Astrocyte of the cerebellum (primary cell): ENCODE measurements at places on chromosomes 1 and 21.
A peak's percentile ranks its signal among the peaks of the same experiment; 100 is the strongest.

DNA sequence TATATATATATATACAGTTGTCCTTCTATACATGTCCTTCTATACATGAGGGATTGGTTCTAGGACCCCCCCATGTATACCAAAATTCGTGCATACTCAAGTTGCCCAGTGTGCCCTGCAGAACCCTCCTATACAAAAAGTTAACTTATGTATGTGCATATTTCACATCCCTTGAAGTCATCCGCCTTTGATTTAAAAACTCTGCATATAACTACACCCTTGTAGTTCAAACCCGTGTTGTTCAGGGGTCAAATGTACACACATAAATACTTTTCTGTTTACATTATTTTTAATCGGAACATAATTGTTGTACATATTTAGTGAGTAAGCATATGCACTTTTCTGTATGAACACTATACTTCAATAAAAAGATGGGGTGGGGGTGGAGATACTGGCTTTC lies 7.7 kb upstream of the ABL2 start:
- DNase-seq: no peak

DNA sequence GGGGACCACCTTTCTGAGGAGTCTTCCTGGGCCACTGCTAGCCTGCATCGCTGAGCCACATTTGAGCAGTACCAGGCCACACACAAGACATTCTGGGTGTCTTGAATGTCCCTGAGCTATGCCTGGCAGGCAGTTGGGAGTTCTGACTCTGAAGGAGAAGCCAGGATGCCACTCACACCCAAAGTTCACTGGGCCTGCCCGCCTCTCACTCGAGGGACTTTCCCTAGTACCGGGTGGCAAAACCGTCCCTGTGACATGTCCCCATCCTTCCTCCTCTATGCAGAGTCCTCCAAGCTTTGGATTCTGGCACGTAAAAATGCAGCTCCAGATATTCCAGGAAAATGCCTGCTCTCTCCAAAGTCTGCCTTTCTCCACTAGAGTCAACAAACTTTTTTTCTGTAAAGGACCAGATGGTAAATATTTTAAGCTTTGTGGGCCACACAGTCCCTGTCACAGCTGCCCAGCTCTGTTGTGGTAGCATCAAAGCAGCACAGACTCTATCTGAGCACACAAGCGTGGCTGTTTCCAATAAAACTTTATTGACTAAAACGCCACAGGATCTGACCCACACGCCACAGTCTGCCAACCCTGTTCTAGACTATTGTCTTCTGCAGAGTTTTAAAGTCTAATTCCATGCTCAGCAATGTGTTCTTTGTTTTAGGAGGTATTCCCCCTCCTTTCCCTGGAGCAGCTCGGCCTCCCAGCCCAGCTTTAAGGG lies 19.2 kb upstream of the GUCA2B start:
- DNase-seq: no peak

DNA sequence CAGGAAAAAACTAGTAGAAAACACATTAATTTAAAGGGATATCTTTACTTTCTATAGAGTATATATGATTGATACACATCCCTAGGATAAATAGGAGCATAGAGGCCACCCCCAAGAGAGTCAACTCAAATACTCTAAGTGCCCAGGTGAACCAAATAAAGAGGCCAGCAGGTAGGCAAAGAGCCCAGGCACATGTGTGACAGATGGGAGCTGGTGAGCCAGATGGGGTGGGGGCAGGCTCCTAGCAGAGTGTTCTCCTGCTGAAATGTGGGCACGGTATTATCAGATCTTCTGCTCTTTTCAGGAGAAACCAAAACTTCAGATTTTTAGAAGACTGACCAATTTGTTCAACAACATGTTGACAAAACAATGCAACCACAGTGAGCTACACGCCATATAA lies 333.4 kb upstream of the PKN2 start:
- no peak for DNase-seq

GRCh38 chr1:27318136-27318535 lies 3.8 kb upstream of the TMEM222 start:
- no peak for DNase-seq

DNA sequence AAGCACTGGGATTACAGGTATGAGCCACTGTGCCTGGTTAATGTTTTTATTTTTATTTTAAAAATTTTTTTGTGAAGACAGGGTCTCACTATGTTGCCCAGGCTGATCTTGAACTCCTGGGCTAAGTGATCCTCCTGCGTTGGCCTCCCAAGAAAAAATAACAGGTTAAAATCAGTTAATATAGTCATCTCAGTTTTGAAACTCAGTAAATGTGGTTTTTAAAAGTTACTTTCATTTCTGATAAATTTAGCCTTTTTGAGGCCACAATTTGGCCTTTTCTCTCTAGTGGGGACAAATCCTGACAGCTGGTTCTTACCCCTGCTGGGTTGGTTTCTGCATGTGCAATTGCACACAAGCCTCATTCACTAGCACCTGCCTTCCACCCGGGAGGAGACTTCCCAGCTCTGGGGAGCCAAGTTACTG lies 13.3 kb downstream of the PMF1 start:
- DNase-seq: no peak

DNA sequence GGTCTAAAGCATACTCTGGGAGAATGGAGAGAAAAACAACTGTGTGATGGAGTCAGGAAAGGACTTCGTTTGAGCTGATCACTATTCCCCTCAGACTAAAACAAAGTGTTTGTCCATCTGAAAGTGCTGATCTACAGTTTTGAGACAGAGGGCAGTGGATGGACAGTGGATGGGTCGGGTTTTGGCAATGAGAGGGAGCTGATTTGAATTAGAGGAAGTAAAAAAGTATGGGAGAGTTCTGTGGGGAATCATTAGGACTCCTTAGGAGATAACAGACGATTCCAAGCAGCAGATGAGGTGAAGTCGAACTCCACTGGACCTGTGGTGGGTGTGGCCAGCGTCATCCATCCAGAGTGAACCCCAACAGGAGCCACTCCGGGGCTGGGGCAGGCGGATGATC lies 62.3 kb downstream of the PTGS2 start:
- no peak for DNase-seq

DNA sequence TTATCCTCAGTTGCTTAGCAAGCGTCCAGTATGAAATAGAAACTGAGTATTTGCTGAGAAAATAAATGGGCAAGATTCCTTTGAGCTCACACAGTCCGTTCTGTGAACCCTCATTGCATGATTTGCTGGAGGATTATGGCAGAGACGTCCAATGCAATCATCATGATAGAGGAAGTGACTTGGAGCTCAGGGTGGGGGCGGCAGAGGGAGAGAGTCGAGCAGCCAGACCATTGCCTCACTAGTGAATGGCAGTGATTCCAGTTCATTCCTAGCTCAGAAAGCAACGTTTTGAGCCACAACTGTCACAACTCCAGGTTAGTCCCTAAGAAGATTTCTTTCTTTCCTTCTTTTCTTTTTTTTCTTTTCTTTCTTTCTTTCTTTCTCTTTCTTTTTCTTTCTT lies 27.5 kb upstream of the COL9A2 start:
- no peak for DNase-seq

- DNase-seq: no peak
Measured at GRCh38 chr1:98702976-98703375, 41.5 kb downstream of the SNX7 start.

GRCh38 chr1:39491146-39491921 lies at the start of gene BMP8A:
BMP8A (plus strand) TSS chr1:39491636; CDS start chr1:39491992, 356 bp downstream.
- DNase-seq: no peak

DNA sequence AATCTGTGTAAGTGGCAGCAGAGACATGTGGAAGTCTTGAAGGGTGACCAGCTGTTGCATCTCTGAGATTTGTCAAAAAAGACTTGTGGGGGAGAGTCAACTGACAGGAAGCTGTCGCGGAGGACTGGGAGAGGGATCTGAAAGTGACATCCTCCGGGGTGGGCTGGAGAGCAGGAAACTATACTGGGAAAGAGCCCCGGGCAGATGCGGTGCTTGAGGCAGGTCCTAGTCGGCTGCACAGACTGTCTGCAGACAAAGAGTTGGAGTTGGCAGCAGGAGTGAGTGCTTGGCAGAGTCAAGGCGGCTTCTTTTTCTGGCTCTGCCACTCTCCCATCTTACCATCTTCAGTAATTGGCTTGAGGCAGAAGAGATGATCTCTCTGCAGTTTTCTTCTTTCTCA lies 294.0 kb upstream of the C1orf87 start:
- DNase-seq: no peak

DNA sequence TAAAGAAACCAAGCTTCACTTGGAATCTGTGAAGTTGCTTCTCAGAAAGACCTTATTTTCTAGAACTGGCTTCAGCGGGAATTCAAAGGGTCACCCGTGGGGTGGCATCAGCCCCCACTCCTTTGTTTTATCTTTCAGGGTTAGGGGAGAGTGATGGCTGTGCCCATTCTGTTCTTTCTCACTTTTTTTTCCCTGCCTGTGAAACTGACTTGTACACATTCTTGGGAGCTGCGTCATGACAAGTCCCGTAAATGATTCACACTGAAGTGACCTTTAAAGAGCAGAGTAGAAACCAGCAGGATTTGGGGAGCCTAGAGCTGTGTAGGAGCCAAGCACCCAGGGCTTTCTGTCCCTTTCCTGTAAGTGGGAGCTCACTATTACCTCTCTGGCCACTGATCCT lies 43.8 kb downstream of the SLC44A3 start:
- peak; percentile 75 for DNase-seq

DNA sequence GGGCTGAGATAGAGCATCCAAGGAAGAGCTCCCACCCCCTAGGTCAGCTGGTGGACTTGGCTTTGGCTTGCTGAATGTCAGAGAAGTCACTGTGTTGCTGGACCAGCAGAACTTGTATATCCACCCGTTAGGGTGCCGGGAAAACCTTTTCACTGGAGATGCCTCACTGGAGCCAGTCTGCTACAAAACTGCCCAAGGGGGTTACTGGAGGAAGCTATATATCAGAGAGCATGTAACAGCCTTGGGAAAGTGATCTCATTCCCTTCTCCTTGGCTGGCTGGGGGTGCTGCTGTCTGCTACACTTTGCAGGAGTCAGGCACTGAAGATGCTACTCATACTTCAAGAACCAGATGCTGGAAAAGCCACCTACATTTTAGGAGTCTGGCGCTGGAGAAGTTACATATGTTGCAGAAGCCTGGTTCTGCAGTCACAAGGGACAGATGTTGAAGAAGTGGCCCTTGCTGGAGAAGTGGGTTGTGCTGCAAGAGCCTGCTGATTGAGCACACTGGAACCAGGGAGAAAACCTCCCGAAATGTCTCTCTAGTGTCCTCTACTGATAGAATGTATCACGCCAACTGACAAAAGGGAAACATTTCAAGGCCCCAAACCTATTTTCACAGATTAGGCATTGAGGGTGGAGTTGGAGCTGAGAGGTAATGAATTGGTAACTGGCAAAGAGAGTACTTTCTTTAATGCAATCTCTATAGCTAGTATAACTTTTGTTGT lies 250.6 kb downstream of the SPATA17 start:
- no peak for DNase-seq

GRCh38 chr1:20371411-20371810 lies 80.7 kb downstream of the VWA5B1 start:
- no peak for DNase-seq

DNA sequence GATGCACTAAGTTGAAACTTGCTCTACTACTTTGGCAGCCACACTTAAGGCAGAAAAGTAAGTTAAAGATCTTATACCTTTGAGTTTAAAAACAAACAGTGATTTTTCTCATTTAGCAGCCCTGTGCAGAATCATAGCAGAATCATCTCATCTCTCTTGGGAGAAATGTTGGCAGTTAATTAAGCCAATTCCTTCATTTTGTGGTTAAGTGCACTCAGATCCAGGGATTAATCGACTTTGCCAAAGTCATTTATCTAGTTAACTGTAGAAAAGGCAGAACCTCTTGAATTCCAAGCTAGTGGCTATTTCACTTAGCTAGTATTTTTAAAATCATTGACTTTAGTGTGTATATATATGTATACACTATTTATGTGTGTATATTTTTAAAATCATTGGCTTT lies 125.0 kb downstream of the GPR52 start:
- DNase-seq: no peak

- no peak for DNase-seq
Measured at GRCh38 chr1:150765296-150765976, at the start of gene CTSS. CTSS (minus strand) TSS chr1:150765778; CDS start chr1:150764763, 1,015 bp downstream.

DNA sequence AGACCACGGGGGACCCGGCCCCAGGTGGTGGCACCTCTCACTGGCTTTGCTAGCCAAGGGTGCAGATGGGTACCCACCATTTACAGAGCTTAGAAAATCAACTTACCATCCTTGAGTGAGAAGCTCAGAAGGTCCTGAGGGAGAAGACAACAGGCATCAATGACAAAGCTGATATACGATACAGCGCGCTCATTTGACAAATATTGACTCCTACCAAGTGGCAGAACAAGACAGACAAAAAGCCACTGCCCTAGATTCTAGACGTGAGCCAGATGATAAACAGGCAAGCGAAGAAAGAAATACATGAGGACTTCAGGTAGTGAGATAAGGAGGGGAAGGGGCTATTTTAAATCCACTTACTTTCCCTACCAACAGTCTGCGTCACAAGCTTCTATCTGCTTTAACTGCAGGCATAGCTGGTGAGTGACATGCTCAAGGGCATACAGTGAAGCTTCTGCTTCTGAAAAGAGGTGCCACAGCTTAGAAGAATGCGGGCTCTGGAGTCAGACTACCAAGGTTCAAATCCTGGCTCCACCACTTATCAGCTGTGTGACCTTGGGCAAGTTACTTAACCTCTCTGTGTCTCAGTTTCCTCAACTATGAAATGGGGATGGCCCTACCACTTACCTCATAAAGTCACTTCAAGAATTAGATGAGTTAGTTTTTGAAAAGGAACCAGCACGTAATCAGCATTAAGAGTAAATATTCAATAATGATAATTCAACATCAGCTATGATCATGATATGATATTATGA lies 29.1 kb downstream of the TMCO4 start:
- DNase-seq: no peak

GRCh38 chr1:224245188-224245587 lies 62.1 kb downstream of the DEGS1 start:
- DNase-seq: no peak

- DNase-seq: peak; percentile 32
Measured at GRCh38 chr1:169201084-169201619, 94.7 kb downstream of the ATP1B1 start.

GRCh38 chr1:10152709-10153284 lies 57.6 kb upstream of the KIF1B start:
- DNase-seq: peak; percentile 27

GRCh38 chr1:182134257-182134656 lies 72.7 kb upstream of the ZNF648 start:
- no peak for DNase-seq

DNA sequence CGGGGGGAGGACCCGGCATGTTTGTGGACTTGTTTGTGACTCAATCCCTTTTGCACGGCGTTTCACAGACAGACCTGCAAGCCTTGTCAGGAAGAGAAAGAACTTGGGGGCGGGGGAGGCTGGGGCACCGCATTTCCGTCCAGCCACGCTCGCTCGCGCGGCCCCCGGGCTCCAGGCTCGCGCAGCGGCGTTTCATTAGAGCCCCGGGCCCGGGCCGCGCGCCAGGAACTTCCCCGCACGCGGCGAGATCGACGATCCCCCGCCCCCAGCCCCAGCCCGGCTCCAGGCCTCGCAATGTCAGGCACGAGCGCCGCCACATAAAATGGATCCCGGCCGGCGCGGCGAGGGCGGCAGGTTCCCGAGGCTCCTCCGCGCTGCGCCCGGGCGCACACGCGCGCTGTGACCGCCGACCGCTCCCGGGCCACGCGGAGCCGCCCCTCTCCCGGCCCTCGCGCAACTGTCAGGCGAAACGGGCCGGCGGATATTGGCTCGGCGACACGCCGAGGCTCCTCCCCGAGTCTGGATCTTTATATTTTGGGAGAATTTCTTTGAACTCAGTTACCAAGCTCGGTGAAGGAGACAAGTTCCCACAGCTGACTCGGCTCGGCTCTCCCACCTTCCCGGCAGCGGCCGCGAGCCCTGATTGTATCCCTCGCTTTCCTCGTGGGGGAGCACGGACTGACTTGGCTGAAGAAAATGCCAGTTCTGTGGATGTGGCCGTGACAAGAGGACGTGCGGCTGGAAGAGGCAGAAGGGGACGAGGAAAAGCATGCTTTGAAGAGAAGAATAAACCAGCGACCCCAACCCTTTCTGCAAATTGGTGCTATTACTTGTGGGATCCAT lies at the start of gene KIF26B:
KIF26B (plus strand) TSS at position 557 of the 843 bp plus-strand sequence. CDS start 440 bp downstream, outside the sequence.
- DNase-seq: no peak
